ENCODE measurements at places on chromosomes 5 and 9.
A peak's percentile ranks its signal among the peaks of the same experiment; 100 is the strongest.

DNA sequence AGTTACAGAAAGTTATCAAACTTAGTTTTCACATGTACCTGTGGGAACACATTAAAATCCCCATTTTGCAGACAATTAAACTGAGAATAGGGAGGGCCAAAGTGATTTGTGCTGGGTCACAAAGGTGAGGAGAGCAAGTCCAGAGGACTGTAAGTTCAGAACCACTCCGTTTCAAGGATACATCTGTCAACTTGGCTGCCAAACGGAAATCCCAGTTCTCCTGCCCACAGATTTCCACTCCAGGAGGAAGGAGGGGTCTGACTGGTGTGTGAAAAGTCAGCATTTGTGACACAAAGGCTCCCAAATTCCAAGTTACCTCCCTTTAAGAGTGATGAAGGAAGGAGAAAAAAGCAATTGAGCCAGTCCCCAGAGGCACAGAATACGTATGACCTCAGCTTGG lies 42.3 kb downstream of the PRELID2 start:
- no peak for DNase-seq

- no peak for DNase-seq
These were observed 150.9 kb downstream of the ADGRV1 start for GRCh38 chr5:90709323-90710155.

- no peak for DNase-seq
These were observed 301.3 kb upstream of the IRX4 start for GRCh38 chr5:2184026-2184366.

GRCh38 chr5:33328818-33329217 lies 111.9 kb upstream of the TARS1 start:
- DNase-seq = no peak

DNA sequence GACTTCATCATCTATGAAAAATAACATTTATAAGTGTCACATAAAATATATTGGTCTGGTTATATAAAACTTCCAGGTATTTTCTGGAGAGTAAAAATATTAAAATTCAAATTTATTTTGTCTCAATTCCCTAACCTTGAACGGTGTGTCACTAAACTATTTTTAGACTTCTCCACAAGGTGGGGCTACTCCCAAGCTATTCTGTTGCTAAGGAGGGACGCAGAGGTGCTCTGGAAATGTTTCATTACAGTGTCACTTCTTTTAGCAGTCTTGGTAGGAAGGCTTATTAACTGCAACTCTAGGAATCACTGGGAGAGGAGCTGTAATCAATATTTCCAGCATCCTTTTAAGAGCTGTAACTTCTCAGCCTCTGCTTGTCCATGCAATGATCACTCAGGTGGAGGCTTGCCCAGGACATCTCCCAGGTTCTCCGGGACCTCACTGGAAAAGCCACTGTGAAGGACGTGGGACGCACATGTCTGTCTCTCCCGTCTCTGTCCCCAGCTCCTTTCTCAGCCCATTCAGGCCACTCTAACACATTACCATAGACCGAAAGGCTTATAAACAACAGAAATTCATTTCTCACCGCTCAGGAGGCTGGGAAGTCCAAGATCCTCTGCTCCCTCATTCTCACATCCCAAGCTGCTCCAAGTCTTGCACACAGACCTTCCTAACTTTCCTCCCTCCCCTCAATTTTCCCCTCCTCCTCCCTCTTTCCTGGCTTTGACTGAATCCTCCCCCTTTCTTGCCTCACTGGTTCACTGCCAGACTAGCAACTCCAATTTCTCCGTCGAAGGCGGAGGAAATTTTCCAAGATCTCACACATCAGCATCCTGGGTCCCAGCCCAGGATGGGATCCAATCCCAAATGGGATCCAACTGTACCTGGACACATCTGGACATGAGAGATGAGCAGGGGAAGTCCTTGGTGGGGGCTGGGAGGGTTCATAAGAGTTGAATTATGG lies 32.7 kb upstream of the DNAH5 start:
- DNase-seq = no peak

DNA sequence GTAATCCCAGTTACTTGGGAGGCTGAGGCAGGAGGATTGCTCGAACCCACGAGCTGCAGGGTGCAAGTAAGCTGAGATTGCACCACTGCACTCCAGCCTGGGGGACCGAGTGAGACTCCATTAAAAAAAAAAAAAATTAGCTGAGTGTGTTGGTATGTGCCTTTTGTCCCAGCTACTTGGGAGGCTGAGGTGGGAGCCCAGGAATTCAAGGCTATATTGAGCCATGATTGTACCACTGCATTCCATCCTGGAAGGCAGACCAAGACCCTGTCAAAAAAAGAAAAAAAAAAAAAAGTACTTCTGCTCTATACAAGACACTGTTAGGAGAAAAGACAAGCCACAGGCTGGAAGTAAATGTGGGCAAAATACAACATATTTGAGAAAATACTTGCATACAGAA lies 68.5 kb upstream of the FBXW11 start:
- no peak for DNase-seq

DNA sequence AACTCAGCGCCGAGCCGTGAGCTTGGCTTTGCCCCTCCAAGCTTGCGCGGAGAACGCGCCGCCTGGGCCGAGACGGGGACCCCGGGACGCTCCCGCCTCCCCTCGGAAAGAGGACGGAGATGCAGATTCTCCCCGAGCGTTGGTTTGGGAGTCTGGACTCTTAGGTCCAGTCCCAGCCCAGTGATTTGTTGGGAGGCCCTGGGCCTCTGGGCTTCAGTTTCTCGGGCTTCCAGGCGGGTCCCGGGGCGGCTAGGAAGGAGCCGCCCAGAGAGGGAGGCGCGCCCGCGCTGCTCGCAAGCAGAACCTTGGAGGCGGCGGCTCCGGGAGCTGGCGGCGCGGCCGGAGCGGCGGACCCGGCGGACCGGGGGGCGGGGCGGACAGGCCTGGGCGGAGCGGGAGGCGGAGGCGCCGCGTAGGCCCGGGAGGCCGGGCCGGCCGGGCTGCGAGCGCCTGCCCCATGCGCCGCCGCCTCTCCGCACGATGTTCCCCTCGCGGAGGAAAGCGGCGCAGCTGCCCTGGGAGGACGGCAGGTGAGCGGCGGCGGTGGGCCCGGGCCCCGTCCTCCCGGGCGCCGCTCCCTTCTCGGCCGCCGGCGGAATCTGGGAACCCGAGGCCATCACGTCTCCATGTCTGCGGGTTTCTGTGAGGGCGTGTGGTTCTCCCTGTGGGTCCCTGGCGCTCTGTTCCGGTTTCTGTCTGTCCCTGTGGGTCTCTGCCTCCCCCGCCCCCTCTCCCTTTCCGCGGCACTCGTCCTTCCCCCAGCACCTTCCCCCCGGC lies at the start of gene B4GALT7:
TSS of gene B4GALT7 (plus strand) at position 402 of the 777 bp plus-strand sequence. CDS start at position 481, 79 bp downstream.
- DNase-seq = peak; percentile 75

DNA sequence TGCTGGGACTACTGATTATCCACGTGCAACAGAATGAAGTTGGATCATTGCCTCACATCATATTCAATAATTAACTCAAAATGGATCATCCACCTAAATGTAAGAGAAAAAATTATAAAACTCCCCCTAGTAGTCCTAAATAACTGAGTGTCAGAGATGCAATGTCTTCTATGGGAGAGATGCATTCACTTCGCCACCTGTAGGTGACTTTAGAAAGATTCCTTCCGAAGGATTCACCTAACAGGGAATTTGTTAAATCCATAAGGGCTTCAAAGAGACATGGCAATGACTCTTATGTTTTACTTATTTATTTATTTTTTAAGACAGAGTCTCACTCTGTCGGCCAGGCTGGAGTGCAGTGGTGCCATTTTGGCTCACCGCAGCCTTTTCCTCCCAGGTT lies 526.0 kb downstream of the MTRR start:
- no peak for DNase-seq

GRCh38 chr9:520302-520701 lies 305.6 kb downstream of the DOCK8 start:
- no peak for DNase-seq

- no peak for DNase-seq
These were observed 17.5 kb upstream of the INSYN2B start for GRCh38 chr5:169997798-169998197.

DNA sequence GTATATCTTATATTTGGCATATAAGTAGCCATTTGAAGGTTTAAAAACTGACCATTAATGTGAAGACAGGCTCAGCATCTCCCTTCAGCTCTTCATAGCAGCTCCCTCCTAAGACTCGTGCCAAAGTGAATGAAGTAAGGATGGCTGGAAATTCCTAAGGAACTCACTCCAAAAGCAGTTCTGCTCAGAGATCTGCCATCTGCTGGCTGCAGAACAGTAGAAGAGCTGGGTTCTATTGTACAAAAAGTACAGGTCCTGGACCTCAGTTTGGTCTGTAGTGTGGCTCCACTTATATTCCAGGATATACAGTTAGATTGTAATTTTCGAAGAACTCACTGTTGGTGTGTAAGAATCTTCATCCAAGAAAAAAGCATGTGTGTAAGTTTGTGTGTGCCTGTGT lies 104.9 kb upstream of the RUSC2 start:
- no peak for DNase-seq
